ENCODE measurements at places on chromosomes 4 and X. TPM values are rescaled to one million over a fixed set of nuclear protein-coding genes. Genes with fewer than 3 reads are reported as not detected.

The F8A3 gene
- total RNA-seq, result 0.72 TPM

The BMP3 gene
- total RNA-seq, result not detected

The FRAS1 gene
- 1.9 TPM for total RNA-seq

The FRMPD4 gene
- 0.41 TPM for total RNA-seq

The GPRIN3 gene
- total RNA-seq, result 0.49 TPM

The CLTRN gene
- total RNA-seq, result not detected

The WFS1 gene
- 14.3 TPM for total RNA-seq

The USP17L19 gene
- not detected for total RNA-seq

The C4orf17 gene
- total RNA-seq, result not detected

The FGFBP1 gene
- not detected for total RNA-seq

- DNase-seq, result peak; percentile 70
Measured at GRCh38 chr4:39616651-39617050, 22.0 kb downstream of the SMIM14 start.

- no peak for DNase-seq
Measured at GRCh38 chrX:2513121-2513664, 12.4 kb upstream of the DHRSX start.

- DNase-seq, result peak; percentile 84
Measured at GRCh38 chr4:128810871-128811570, 1.5 kb downstream of the JADE1 start.

GRCh38 chr4:16116019-16116418, 32.2 kb upstream of the PROM1 start:
- DNase-seq, result no peak

- no peak for DNase-seq
Measured at GRCh38 chr4:52979020-52979419, 116.9 kb downstream of the RASL11B start.

DNA sequence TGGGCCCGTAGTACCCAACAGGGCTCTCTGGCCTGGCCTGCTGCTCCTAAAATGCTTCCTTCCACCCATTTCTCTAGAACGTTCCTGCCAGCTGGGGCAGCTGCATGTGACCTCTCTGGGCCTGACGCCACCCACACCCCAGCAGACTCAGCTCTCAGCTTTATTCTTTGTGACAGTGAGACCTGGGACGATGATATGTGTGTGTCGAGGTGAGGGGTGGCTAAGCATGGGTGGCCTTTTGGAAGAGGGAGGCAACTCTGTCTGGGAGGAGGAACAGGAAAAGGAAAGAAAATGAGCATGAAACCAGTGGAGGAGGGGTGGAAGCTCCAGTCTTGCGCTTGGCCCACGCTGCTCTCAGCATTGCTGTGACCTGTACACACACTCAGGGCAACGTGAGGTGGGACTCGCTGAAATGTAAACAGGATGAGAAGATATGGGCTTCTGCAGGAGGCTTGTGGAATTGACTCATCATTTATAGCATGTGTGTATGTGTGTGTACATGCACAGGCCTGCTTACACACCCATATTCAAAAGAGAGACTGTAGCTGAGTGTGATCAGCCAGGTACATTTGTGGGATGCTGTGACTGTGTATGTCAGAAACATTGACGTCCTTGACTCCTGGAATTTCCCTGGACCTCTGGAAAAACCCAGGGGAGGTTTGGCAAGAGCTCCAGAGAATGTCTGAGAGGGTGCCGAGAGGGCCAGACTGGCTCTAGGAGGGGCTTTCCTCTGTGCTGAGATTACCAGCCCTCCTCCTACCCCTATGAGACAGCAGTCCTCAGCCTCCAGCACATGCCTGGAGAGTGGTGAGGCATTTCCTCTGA, 137.9 kb downstream of the PJA1 start:
- DNase-seq, result peak; percentile 61

DNA sequence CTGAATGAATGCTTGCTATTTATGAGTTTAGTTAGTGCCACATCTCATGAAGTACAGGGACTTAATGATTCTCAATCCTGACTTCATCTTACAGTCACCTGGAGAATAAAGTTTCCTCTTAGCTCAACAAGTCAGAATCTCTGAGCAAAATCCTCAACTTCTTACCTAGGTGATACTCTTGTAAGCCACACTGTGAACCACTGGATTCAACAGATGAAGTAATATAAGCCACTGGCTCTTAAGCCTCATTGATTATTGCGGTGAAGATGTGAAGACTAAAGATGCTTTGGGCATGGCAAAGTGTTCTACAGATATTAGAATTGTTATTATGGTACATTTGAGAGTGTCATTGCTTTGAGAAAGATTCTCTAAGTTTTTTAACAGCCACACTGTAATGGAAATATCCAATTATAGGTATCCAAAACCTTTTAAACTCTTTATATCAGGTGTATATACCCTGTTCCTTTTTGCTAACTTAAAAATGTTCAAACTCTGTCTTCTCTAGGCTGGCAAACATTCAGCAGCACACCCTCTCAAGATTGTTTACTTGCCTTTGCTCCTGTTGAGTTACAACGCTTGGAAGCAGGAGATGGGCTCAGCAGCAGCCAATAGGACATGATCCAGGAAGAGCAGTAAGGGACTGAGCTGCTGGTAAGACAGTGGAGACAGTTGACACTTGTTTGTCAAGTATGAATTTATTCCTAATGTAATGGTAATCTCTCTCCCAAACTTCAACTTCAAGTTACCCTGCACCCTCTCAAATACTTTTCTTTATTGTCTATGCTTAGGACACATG, 43.4 kb downstream of the TET2 start:
- DNase-seq, result no peak

GRCh38 chr4:15004739-15005301, 2.5 kb downstream of the CPEB2 start:
- peak; percentile 79 for DNase-seq

DNA sequence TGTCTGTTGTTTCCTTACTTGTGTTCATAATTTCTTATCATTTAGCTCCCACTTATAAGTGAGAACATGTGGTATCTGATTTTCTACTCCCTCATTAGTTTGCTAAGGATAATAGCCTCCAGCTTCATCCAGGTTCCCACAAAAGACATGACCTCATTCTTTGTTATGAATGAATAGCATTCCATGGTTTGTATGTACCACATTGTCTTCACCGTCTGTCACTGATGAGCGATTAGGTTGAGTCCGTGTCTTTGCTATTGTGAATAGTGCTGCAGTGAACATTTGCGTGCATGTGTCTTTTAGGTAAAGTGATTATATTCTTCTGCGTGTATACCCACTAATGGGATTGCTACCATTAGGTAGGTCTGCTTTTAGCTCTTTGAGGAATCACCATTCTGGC, 624.3 kb upstream of the EPHA5 start:
- no peak for DNase-seq

GRCh38 chr4:175590205-175590604, 221.9 kb downstream of the GPM6A start:
- no peak for DNase-seq
